ENCODE measurements at places on chromosomes 5 and 9.

DNA sequence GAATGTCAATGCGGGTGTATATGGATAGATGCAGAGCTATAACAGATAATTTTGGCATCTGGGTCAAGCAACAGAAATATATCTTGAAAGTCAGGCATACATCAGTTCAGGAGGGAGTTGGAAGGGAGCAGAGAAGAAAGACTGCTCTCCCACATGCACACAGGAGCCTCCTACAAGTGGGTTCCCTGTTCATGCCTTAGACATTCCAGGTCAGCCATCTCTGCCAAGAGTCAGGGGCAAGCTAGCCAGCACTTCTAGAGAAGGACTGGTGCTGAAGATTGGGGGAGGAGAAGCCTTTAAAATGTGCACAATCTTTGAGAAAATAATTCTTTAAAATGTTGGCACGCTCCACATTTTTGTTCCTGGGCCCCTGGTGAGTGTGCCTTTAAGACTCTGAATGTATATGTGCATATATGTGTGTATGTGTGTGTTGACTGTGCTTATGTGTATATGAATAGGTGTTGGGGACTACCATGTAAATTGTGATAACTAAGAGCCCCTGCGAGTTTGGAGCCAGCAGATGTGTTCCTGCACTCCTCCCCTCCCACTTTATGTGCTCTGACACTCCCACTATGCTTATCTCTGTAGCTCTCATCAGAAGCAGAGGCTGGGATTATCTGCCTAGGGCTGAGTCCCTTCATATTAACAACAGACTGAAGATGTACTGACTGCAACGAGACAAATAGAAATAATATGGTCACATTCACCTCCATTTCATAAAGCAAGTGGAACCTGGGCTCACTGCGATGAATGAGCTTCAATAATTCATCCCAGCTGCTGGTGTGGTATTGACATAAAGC is 21.5 kb upstream of the DELE1 start:
- no peak for DNase-seq

DNA sequence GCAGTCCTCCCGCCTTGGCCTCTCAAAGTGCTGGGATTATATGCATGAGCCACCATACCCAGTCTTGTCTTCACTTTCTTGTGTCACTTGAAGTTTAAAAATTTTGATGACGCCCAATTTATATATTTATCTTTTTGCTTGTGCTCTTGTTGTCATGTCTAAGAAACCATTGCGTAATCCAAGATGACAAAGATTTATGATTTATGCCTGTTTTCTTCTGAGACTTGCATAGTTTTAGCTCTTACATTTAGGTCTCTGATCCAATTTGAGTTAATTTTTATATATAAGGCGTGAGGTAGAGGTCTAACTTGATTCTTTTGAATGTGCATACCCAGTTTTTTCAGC is 18.6 kb downstream of the ANKHD1 start:
- DNase-seq = no peak

GRCh38 chr9:14526504-14526903 is 166.7 kb downstream of the ZDHHC21 start:
- DNase-seq = no peak

DNA sequence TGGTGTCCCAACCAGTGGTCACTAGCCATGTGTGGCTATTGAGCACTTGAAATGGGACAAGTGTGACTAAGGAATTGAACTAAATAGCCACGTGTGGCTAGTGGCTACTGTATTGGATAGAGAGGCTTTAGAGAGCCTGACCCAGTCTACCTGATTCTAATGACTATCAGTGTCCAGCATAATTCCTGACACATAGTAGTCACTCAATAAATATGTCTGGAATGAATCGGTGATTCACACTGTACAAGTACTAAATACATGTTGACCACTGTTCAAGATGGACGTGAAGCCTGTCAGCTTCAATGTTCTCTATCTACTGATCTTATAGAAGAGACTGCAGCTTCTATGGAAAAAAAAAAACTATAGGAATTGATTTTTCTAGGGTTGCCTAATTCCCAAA is 57.7 kb upstream of the MAST4 start:
- DNase-seq = no peak

- DNase-seq = no peak
Measured at GRCh38 chr5:123937230-123937629, 425.3 kb downstream of the CSNK1G3 start.

GRCh38 chr5:32785611-32786254 is 74.6 kb downstream of the NPR3 start:
- no peak for DNase-seq

DNA sequence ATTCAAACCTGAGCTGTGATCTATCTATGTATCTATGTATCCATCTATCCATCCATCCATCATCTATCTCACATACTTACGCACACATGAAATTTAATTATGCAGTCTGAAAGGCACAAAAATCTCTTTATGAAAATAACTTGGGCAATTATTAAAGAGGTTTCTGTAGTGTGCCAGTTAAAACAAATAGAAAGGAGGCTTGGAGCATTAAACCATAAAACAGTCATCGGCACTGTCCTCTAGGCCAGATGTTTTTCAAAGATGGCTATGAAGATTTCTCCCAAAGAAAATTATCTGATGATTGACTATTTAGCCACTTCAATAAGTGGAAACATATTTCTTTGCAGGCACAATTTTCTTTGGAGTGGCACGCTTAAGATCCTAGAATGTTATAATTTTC is 392.5 kb upstream of the RPS23 start:
- DNase-seq = no peak

- DNase-seq = no peak
Measured at GRCh38 chr5:108730617-108731340, 16.9 kb upstream of the FER start.

GRCh38 chr5:72937517-72938061 is 18.3 kb upstream of the FCHO2 start:
- DNase-seq = no peak

DNA sequence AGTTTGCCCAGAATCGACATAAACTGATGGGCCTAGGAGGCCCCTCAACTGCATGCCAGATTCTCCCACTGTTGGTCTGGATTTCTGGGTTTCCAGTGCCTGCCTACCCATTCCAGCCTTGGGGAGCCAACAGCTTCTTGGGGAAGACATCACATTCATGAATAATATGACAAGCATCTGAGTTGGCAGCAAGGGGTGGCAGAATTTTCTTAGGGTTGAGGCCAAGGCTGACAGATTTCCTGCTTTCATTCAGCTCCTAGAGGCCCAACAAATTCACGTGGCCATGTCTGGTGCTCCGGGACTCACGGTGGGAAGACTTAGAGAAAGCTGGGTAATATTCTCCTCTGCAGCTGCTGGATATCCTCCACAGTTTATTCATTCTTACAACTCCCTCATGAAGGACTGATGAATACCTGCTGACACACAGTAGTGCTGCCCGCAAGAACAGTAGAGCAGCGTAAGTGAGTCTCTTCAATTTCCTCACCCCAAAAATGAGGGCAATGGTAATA is 305.0 kb upstream of the TNC start:
- DNase-seq = no peak

DNA sequence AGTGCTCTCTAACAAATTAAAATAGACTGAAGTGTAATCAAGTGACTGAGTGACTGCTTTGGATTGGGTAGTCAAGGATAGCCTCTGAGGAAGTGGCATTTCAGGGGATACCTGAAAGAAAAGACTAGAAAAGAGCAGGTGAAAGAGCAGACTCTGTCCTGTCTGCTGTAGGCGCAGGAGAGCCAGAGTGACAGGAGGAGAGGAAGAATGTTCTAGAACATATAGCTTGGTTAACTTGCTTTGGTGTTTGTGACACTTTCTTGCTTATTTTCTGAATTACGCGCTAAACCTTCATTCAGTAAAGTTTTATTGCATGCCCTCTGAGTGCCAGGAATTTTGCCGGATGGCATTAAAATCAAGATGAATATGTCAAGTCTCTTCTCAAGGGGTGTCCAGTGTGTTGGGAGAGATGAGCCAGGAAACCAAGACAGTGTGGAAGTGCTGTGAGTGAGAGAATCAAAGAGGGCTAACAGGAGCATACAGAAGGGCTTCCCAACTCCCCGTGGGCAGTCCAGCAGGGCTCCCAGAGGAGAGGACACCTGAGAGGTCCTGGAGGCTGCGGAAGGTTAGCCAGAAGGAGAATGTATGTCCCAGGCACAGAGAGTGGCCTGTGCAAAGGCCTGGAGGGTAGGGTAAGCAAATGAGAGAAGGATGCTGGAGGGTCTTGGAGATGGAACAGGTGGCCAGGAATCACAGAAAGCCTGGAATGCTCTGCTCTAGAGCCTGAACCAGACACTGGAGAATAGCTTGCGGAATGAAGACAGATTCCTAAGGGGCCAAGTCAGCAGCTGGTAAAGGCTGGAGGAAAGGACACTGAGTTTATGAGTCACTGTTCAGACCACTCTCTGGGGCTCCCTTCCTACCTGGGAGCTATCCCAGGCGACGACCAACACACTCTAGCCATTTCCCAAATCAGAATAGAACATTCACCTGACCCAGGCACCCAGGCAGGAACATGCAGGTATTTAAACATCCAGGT is 59.3 kb downstream of the SLC22A5 start:
- DNase-seq = no peak

DNA sequence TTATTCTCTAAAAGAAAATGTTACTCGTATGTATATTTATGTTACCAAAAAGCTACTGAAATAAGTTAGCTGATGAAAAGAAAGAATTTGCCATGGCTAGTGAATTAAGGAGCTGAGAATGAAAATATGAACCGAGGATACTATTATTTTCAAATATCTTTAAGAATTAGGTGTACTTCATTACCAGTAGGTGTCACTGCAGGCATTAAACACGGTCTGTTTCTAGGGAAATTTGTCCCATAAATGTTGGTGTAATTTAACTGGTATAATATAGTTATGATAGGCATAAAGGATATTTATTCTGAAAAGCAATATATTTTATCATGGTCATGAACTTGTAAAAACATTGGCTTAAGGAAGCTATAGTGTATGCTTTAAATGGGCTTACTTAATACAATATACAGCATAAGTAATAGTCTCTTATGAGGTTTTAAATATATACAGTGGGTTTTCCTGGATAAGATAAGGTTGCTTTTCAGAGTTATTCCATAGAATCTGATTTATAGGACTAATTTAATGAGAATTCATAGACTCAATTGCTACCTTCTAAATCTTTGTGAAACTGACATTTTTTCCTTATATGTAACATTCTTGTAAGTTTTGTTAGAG is 72.4 kb upstream of the MPDZ start:
- no peak for DNase-seq

DNA sequence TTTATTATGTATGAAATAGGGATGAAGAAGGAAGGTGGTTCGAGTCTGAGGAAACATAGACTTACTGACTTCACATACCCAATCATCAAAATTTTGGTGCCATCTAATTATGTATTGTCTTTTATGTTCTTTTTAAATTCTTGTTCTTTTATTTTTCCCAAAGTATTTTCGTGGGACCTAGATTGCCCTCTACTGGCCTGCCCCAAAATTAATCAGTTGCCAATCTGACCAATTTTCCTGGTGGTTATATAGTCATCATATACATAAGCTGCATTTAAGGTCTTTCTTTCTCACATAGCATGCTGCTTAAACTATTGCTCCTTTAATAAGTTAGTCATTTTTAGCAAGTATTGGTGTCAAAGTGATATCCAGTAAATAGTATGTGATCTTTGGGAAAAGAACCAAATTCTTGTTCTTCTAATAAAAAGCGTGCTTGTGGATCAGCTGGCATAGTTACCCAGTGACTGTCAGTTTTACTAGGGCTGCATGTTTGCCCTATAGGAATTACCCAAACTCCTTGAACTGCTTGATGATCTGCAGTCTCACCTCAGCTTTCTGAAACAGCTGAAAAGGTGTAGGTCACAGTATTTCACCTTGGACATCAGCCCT is 223.5 kb downstream of the SH3GL2 start:
- no peak for DNase-seq

DNA sequence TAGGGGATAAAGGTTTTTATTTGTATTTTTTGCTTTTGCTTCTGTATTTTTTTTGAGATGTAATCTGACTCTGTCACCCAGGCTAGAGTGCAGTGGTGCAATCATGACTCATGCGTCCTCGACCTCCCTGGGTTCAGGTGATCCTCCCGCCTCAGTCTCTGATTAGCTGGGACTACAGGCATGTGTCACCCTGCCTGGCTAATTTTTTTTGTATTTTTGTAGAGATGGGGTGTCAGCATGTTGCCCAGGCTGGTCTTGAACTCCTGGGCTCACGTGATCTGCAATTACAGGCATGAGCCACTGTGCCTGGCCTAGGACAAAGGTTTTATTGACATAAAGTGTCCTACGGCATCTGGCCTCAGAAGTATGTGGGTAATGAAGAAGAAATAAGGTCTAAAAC is 297.1 kb upstream of the C9orf72 start:
- no peak for DNase-seq

DNA sequence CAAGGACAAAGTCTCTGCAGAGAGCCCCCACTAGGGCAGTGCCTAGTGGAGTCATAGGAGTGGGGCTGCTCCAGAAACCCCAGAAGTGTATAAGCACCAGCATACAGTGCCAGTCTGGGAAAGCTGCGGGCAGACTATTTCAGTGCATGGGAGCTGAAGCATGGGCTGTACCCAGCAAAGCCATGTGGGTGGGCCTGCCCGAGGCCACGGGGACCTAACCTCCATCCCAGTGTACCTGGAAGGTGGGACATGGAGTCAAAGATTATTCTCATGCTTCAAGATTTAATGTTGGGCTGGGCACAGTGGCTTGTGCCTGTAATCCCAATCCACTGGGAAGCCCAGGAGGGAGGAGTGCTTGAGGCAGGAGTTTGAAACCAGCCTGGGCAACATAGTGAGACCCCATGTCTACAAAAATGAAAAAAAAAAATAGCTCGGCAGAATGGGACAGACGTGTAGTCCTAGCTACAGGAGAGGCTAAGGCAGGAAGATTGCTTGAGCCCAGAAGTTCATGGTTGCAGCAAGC is 36.7 kb downstream of the PTPDC1 start:
- no peak for DNase-seq

DNA sequence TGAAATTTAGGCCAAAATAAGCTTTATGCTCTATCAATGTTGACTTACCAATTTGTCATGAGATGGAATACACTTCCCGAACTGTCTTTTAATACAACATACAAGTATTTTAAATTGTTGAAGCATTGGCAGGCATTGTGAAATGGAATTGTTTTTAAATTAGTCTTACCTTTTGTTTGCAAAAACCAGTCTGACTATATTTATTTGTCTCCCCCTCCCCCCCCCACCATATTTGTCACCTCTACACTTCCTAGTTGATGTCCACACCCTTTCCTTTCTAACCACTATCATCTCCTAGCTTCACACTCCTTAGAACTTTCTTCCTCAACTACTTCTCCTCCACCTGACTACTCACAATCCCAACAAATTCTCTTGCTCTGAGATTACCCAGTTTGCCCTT is 40.9 kb downstream of the FAF2 start:
- DNase-seq = no peak

DNA sequence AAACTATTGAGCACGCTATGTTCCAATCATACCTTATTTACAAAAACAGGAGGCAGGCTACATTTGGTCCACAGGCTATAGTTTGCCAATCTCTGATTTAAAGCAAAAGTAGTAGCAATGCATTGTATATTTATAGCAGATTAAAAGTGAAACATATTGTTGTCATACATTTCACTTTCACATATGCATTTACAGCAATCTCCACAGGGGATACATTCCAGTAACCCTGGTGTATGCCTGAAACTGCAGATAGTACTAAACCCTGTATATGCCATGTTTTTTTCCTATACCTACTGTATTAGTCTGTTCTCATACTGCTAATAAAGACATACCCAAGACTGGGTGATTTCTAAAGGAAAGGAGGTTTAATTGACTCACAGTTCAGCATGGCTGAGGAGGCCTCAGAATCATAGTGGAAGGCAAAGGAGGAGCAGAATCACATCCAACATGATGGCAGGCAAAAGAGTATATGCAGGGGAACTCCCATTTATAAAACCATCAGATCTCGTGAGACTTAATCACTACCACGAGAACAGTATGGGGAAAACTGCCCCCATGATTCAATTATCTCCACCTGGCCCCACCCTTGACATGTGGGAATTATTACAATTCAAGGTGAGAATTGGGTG is 5.9 kb upstream of the CSF1R start:
- no peak for DNase-seq

Data from stimulated activated CD4-positive, alpha-beta T cell treated with anti-CD3 and anti-CD28 coated beads, Interleukin-2, amount 100 ng/mL, for 48 hours (primary cell).